ENCODE measurements at places on chromosomes 7 and 10.

- DNase-seq, result peak; percentile 16
Observed at GRCh38 chr7:111987115-111987826, 218.9 kb downstream of the DOCK4 start.

- DNase-seq, result no peak
Observed at GRCh38 chr7:18293759-18294158, 201.8 kb upstream of the HDAC9 start.

- DNase-seq, result no peak
Observed at GRCh38 chr7:80711531-80711930, 73.1 kb downstream of the CD36 start.

DNA sequence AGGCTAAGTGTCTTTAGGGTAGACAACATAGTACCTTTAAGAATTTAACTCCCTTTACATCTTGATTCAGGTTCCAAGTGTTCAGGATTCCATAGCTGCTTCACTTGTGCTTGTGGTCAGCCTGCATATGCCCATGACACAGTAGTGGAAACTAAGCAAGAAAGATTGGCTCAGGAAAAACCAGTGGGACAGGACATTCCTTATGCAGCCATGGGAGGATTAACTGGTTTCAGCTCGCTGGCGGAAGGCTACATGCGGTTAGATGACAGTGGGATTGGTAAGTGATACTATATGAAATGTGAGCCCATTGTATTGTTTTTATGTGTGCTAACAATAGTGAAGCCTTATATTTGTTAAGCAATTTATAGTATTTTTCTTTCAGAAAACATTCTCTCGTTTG is 11.3 kb downstream of the FAM221A start:
- DNase-seq, result no peak
